ENCODE measurements at places on chromosomes 2 and 18. TPM values are rescaled to one million over a fixed set of nuclear protein-coding genes. Genes with fewer than 3 reads are reported as not detected.

- no peak for DNase-seq
Observed at GRCh38 chr2:162184821-162185450, 32.9 kb upstream of the GCG start.

GRCh38 chr18:45569566-45570275 lies 45.6 kb upstream of the SLC14A2 start:
- no peak for DNase-seq

GRCh38 chr2:59713577-59713976 lies 839.9 kb downstream of the BCL11A start:
- DNase-seq, result no peak

- DNase-seq, result no peak
Observed at GRCh38 chr18:79980585-79980984, 7.8 kb downstream of the TXNL4A start.

GRCh38 chr2:58010599-58010998 lies 36.0 kb upstream of the VRK2 start:
- DNase-seq, result no peak

- no peak for DNase-seq
Observed at GRCh38 chr18:13424363-13424762, 205.8 kb downstream of the LDLRAD4 start.

DNA sequence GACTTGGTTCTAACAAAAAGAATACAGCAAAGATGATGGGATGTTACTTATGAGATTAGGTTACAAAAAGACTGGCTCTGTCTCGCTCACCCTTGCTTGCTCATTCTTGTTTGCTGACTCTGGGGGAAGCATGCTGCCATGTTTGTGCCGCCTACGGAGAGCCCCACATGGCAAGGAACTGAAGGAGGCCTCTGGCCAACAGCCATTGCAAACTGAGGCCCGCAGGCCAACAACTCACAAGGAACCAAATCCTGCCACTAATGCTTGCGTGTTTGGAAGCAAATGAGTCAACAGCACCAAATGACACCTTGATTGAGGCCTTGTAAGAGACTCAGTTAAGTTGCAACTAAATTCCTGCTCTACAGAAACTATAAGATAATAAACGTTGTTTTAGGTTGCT lies 297.6 kb upstream of the STON1 start:
- no peak for DNase-seq

DNA sequence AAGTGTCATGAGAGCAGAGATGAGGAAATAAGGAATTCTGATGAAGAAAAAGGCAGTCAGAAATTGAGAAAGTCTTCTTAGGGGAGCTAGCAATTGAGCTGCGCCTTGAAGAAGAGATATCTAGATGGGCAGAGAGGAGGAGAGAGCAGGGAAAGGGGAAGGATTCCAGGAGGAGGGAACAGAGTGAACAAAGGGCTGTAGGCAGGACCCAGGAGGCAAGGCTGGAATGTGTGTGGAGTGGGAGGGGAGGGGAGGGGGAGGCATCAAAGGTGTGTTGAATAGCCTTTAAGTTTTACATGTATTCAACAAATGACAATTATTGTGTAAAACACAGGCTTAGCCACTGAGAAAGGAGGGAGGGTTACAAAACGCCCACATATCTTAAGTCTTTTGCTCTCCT lies 164.5 kb downstream of the TDRD15 start:
- no peak for DNase-seq

- no peak for DNase-seq
Observed at GRCh38 chr2:158270536-158270935, 168.9 kb downstream of the UPP2 start.

DNA sequence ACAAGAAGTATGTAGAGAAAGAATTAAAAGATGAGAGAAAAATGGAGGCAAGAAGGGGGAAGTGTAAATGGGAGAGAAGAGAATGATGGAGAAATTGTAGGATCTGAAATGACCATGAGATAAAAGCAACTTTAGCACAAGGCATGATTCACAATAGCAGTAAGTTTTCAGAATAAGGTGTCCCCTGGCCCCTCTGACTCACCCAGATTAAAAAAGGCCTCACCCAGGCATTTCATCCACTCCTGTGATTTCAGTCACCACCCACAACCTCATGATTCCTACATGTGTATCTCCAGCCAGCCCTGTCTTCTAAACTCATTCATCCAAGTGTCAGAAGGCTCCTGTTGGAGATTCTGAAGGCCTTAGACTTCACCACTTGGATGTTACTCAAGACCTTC lies 56.6 kb downstream of the SP100 start:
- no peak for DNase-seq

GRCh38 chr2:223797811-223798721 lies 39.3 kb downstream of the AP1S3 start:
- DNase-seq, result no peak

- DNase-seq, result no peak
Observed at GRCh38 chr2:137220438-137220993, 455.2 kb downstream of the THSD7B start.

- DNase-seq, result no peak
Observed at GRCh38 chr18:3485153-3486149, 35.5 kb downstream of the TGIF1 start.

DNA sequence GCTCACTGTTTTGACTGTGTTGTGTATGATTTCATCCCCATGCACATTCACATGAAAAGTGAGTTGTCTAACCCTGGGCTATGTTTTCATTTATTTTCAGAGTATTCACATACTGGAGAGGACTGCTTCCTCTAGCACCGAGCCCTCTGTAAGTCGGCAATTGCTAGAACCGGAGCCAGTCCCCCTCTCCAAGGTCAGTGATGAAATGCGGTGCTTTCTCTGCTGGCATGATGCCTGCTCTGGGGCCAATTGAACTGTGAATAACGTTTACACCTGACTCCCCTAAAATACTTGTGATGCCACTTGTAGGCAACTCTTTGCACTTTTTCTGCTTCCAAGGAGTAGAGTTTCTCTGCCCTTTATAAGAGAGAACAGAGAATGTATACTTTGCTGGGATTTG lies 126.9 kb downstream of the PRKRA start:
- DNase-seq, result no peak

GRCh38 chr2:124894199-124894598 lies 869.1 kb downstream of the CNTNAP5 start:
- DNase-seq, result no peak

- no peak for DNase-seq
Observed at GRCh38 chr2:43102366-43103092, 123.9 kb downstream of the ZFP36L2 start.

DNA sequence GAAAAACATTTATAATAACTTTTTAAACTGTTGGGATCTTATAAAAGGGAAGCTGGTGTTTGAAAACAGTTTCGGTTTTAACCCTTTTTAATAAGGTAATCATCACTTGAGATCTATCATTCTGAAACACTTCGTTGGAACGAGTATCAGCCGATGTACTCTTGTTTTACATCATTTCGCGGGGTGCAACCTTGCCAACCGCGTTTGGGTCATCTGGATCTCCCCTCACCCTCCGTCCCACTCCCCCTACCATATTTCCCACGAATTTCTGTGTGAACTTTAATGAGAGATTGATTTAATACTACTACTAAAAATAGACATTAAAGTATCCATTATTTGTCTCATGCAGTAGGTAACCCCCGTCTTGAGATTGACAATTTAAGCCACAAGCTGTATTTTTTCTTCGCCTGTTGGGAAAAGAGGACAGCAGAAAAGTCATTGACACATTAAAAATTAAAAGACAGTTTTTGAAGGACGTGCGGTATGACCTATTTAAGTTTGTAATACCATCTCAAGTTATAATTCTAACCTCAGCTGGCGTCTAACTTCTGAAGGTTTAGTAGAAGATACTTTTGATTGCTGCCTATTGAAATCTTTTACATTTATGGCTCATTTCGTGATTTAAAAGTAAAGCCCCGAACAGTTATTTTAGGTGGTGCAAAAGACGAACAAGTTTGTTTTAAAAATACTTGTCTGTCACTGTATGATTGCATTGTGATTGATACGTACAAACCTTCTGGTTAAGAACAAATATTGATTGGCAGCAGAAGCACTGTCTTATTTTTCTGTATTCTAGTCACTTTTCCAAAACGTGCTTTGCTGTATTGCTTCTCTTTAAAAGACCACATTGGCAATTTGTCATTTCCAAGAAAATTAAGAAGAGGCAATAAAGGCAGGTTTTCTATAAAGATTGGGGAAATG lies 1.5 kb downstream of the CREB1 start:
- no peak for DNase-seq

DNA sequence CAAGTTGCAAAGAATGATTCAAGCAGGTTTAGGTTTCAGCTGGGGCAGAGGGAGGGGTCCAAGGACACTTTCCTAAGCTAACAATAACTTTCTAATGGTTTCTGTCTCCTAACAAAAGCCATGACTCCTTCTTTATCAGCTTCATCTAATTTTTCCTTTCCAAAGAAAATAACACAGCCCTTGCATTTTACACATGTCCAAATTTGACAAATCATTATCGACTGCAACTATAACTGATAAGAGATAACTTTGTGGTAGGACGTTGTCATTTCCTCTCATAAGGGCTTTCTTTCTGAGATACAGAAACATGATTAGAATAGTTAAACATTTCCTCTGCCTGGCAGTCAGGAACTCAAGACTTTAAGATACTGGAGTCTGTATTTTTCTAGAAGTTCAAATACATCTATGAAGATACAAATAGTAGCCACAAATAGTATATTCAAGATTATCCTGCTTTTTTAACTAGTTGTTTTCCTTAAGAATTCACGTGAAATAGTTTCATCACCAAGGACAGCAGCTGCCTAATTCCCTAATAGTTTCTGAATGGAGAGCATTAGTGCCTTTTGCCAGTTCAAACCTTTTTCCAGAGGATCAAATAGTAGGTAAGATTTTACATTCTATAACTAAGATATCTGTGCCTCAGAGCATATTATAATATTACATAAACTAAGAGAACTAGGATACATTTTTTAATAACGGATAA lies 263.2 kb downstream of the EXOC6B start:
- DNase-seq, result no peak

GRCh38 chr2:100628506-100628905 lies 65.7 kb downstream of the PDCL3 start:
- DNase-seq, result no peak

DNA sequence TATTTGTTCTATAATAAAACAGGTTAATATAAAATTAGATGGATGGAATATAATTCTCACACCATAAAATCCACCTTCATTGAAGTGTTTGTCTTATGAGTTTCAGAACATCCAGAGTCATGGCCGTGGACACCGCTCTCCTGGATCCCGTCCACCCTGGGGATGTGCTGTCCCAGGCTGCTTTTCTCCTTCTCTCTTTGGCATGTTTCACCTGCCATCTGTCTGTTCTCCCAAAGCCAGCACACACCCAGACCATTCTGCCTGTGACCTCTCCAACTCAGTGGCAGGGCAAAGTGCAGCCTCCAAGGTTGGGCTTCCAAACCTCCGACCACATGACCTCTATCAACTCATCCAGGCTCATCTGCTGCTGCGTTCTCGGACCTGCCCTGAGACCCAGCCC lies 104.7 kb downstream of the MYT1L start:
- no peak for DNase-seq

- DNase-seq, result no peak
Observed at GRCh38 chr18:6280211-6280743, 134.4 kb downstream of the L3MBTL4 start.

GRCh38 chr2:215136669-215137328 lies 1.6 kb downstream of the ABCA12 start:
- DNase-seq, result no peak

DNA sequence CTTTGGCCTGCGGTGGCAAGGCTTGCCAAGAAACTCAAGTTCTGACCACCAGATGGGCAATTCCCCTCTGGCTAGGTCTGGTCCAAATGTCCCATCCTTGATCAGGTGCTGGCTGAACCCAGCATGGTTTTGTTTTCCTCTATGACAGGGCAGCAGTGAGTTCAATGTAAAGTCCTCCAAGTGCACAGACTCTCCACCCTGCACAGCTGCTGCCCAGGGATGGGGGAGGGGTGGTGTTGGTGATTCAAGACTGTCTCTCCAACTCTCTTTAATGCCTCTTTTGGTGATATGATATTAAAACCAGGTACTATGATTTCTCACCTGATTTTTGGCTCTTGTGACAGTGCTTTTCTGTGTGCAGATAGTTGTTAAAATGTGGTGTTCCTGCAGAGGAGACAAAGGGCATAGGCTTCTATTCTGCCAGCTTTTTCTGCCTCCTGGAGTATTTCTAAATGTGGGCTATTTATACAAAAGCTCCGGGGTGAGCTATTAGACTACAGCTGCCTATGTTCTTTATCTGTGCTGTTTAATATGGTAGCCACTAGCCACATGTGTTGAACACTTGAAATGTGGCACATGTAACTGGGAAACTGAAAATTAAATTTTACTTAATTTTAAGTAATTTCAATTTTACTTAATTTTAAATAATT lies 64.0 kb upstream of the STK39 start:
- DNase-seq, result no peak

DNA sequence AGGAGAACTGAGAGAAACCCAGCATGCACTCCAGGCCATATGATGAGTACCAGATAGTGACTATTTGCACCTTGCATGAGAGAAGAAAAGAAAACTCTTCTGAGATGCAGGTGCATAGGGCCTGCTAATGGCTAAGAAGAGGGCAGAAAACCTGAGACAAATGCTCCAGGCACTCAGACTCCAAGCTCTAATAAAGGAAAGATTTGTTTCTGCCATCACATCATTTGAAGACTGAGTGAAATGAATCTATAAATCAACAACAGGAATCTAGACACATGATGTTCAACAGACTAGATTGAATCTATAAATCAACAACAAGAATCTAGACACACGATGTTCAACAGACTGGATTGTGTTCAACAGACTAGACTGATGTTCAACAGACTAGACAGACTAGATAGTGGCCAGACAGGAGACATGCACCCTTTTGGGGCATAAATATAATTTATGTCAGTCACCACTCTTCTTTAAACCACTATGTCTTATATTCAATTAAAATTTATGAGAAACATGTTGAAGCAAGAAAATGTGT lies 482.7 kb upstream of the UBE2E3 start:
- no peak for DNase-seq

HDLBP gene
- total RNA-seq, result 580 TPM

HOXD1 gene
- not detected for total RNA-seq

RAD51AP2 gene
- total RNA-seq, result 0.14 TPM

DSG2 gene
- total RNA-seq, result 13.9 TPM

TLK1 gene
- total RNA-seq, result 19.6 TPM

TFCP2L1 gene
- total RNA-seq, result 1.5 TPM

TCF23 gene
- total RNA-seq, result under 0.01 TPM

CPSF3 gene
- total RNA-seq, result 22.6 TPM

MGAT4A gene
- total RNA-seq, result 17.3 TPM

RNF144A gene
- 10.4 TPM for total RNA-seq

FAHD2B gene
- total RNA-seq, result 4.1 TPM

TXNL4A gene
- 23.8 TPM for total RNA-seq

AGXT gene
- 254 TPM for total RNA-seq
